SK-MEL-5 (cell line): ENCODE measurements at places on chromosomes 3 and 15. TPM values are rescaled to one million over a fixed set of nuclear protein-coding genes. Genes with fewer than 3 reads are reported as not detected.

The FHIT gene
- total RNA-seq = 3.9 and 4.0 TPM in 2 replicates

The WWTR1 gene
- total RNA-seq = 87.6 and 95.5 TPM in 2 replicates

The CHAC1 gene
- total RNA-seq = 77.3 and 91.0 TPM in 2 replicates

The LTF gene
- 0.11 TPM in 1 of 2 replicates, not detected in the other for total RNA-seq

The SLC27A2 gene
- total RNA-seq = 0.13 and 0.34 TPM in 2 replicates

The GPD1L gene
- 30.3 and 30.4 TPM in 2 replicates for total RNA-seq

The FBXW12 gene
- not detected in 2 replicates for total RNA-seq

The OR4F15 gene
- 0.16 TPM in 1 of 2 replicates, not detected in the other for total RNA-seq

The CHRD gene
- 2.8 and 2.9 TPM in 2 replicates for total RNA-seq
